Inflammatory macrophage treated with lipopolysaccharide for 1 hour (primary cell): ENCODE measurements at places on chromosomes 7 and 10.
A peak's percentile ranks its signal among the peaks of the same experiment; 100 is the strongest.

- DNase-seq = peak; percentile 19
Observed at GRCh38 chr7:92527300-92528187, 776 bp downstream of the PEX1 start.

- DNase-seq = no peak
Observed at GRCh38 chr10:78028438-78029268, 662 bp downstream of the POLR3A start.

DNA sequence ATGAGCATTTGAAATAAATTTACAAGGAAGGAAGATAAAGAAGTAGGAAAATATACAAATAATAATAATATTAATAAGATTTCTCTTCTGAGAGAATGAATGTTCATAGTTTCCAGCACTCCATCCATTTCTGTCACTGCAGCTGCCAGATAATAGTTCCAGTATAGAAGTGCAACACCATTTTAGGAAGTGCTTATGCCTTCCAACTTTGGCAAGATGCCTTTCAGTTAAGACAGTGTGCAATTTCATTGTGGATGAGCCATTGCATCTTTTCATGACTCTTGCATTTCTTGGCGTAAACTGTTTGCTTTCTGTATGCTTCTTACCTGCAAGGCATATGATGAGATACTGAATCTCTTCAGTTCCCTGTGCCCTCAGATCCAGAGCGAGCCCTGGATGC, 185.0 kb downstream of the PDE1C start:
- no peak for DNase-seq

- no peak for DNase-seq
Observed at GRCh38 chr7:48025624-48026023, 3.3 kb downstream of the SUN3 start.

- DNase-seq = no peak
Observed at GRCh38 chr7:82388138-82388537, 55.4 kb downstream of the CACNA2D1 start.

DNA sequence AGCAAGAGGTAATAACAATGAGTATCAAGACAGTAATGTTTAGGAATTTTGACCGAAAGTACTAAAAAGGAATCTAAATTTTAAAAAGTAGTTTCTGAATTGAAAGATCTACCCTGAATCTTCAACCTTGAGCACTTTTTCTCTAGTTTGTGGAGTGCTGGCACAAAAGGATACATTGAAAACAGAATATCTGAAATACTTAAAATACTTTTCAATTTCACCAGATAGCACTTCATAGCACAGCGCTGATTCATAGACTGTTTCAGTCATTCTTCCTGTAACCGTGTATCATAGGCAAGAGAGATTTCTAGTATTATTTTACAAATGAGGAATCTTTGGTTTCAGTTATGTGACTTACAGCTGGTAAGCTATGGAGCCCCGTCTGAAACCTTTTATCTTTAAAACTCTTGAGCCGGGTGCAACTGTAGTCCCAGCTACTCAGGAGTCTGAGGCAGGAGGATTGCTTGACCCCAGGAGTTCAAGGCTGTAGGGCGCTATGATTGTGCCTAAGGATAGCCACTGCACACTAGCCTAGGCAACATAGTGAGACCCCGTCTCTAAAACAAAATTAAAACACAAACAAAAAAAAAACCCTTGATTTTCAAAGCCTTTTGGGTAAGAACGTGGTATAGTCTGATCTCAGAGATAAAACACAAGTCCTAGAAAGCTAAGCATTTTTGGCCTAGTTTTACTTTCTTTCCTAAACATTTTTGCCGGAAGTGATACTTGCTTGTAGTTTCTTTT, 35.1 kb downstream of the FHIP2A start:
- DNase-seq = no peak

DNA sequence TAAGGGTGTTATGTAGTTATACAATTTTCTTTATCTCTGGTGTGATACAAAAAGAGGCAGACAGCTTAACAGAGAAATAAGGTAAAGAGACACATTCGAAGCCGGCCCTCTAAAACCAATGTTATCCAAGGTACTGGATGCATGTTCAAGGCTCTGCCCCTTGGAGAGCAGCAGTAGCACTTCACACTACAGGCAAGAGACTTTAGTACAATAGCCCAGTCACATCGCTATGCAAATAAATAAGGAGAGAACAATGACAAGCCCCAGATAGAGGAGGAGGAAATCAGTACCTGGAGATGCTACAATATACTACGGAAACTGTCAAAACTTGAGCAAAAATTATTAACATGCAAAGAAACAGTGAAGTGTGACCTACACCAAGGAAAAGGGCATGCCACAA, 111.1 kb downstream of the ITGB1 start:
- no peak for DNase-seq

DNA sequence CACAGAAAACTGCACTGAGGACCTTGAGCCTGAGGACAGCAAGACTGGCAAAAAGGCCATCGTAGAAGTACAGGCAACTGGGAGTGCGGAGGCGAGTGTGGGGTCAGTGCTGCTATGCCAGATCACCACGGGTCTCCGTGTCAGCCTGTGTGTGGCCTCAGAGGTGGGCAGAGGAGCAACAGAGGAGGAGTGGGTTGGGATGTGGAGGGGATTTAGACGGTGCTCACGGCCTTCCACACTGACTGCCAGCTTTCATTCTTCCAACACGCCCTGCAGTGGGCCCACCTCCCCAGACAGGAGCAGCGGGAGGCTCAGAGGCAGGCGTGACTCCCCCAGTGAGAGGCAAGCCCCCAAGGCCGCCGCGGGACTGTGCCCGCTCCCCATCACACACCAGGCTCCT, 17.0 kb upstream of the ZMIZ1 start:
- no peak for DNase-seq

- DNase-seq = no peak
Observed at GRCh38 chr7:106015381-106016218, 52.5 kb downstream of the CDHR3 start.

DNA sequence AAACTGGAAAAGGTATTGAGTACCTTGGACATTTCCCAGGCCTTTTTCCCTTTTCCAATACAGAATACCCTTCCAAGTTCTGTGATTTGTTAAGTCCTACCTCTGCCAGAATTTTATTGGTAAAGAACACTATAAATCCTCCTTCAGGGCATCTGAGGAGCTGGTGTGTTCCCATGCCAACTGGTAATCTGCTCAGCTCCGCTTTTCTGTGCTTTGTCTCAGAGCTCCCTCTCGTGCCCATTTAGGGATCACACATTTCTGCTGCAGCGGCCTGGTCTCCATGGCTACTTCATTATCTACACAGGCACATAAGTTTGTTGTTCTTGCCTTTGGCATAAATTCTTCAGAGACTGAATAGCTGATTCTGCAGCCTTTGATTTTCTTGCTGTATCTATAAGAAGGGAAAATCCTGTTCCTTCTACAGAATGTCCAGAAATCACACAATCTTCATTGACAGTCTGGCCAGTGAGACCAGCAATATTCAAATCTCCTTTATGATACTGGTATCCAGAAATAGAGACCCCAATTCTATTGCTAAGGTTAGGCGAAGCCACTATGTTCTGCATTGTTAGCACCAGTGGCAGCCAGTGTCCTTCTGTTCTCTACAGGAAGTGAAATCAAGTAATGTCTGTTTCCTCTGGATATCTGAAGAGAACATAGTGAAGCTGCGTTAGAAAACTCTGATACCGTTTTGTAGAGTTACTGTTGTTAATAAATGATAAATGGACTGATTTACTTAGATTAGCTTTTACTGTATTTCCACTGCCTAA, 51.9 kb downstream of the DENND11 start:
- no peak for DNase-seq

GRCh38 chr10:25651534-25651933, 282.5 kb upstream of the MYO3A start:
- DNase-seq = no peak

DNA sequence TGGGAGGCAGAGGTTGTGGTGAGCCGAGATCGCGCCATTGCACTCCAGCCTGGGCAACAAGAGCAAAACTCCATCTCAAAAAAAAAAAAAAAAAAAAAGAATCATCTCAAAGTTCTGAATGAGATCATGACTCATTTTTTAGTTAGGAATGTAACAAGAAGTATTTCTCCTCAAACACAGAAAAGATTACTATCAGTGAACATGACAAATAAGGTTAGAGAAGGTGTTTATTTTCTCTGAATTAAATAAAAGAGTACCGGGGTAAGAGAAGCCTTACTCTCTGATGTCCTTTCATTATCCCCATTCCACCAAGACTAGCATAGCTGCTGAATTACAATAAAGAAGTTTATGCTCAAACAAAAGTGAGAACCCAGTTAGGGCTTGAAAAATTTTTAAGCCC, 50.1 kb downstream of the IPMK start:
- DNase-seq = no peak

- no peak for DNase-seq
Observed at GRCh38 chr7:125347269-125347668, 417.6 kb upstream of the POT1 start.

DNA sequence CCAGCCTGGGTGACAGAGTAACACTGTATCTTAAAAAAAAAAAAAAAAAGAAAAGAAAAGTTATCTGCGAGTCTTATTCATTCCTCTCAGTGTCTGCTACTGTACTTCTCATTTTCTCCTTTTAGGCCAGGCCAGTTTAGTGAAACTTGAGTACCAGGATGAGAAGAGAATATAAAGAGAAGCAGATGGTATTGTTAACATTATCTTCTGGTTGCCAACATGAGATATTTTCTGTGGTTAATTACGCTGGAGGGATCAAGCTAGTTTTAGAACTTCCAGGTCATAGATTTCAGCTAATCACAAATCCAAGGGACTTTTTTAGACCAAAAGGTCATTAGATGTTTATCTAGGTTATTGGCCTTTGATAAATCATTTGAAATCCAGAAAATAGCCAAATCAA, 252.6 kb upstream of the SMIM30 start:
- no peak for DNase-seq

GRCh38 chr7:80039251-80039884, 95.3 kb upstream of the GNAI1 start:
- DNase-seq = no peak
